Astrocyte (in vitro differentiated cells and primary cell): ENCODE measurements at places on chromosomes 2 and 18.
A peak's percentile ranks its signal among the peaks of the same experiment; 100 is the strongest.

DNA sequence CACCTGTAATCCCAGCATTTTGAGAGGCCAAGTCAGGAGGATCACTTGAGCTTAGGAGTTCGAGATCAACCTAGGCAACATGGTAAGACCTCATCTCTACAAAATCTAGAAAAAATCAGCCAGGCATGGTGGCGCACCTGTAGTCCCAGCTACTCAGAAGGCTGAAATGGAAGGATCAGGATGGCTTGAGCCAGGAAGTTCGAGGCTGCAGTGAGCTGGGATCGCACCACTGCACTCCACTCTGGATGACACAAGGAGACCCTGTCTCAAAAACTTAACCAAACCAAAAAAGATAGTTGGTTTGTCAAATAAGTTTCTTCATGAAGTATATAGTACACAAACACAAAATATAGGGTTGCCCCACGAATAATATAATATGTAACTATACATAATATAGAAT lies 197.6 kb downstream of the DPP4 start:
- no peak for DNase-seq

- DNase-seq: no peak
Measured at GRCh38 chr2:106685180-106685897, 198.2 kb downstream of the CD8B2 start.

DNA sequence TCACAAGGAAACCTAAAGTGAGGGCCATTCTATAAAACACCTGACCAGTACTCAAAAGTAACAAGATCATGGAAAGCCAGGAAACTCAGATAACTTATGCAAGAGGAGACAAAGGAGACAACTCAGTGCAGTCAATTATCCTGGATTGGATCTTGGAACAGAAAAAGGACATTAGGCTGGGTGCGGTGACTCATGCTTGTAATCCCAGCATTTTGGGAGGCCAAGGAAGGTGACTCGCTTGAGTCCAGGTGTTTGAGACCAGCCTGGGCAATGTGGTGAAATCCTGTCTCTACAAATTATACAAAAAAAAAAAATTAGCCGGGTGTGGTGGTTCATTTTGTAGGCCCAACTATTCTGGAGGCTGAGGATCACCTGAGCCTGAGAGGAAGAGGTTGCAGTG lies 424.5 kb upstream of the SPRED2 start:
- DNase-seq: no peak

GRCh38 chr18:21099442-21099841 lies 12.2 kb downstream of the ROCK1 start:
- DNase-seq: no peak

DNA sequence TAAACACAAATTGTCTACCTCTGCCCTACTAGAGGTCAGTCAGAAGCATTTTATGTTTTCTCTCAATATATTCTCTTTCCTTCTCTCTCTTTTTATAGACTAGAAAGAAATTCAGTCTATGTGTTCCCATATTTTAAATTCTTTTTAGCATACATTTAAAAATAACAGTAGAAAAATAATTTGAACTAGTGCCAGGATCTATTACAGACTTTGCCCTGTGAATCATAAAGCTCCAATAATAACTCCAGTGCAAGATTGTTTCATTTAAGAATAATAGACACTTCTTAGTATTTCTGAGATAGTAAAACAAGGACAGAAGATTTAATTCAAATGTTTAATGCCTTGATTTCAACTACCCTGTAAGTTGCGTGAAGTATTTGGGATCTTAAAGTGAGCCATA lies 60.1 kb downstream of the ITGB6 start:
- DNase-seq: no peak

DNA sequence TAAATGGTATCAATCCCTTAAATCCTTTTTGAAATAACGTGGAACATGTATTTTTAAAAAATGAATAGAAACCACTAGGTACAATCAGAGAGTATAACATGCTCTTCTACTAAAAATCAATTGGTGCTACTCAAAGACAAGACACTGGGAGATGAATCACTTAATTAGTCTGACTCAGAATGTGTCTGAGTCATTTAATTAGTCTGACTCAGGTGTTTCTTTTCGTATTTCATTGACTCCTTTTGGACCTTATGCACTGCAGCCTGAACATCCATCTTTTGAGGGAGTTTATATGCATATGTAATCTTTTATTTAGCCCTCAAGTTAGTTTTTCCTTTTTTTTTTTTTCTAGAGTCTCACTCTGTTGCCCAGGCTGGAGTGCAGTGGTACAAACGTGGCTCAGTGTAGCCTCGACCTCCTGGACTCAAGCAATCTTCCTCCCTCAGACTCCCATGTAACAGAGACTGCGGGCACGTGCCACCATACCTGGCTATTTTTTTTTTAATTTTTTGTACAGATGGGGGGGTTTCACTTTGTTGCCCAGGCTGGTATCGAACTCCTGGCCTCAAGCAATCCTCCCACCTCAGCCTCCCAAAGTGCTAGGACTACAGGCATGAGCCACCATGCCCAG lies 26.5 kb downstream of the PPP4R3B start:
- peak; percentile 49 for DNase-seq

GRCh38 chr2:177320596-177320995 lies 56.1 kb upstream of the NFE2L2 start:
- DNase-seq: no peak

DNA sequence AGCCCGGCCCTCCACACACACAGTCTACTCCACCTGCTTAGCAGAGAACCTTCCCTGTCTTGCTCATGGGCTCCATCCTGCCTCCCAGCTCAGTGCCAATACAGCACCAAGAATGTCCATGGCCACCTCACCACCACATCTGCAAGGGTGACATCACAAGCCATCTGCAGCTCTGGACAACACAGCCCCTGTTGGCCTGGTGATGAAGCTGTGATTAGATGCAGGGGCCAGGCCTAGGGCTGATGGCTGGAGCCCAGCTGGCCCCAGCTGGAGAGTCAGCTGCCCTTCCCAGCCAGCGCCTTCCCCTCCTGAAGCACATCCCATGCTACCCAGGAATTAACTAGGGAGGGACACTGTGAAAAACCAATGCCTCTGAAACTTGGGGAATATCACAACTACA lies 91.1 kb downstream of the TTC32 start:
- DNase-seq: no peak

GRCh38 chr18:12408247-12408869 lies 629 bp downstream of the PRELID3A start:
- DNase-seq: peak; percentile 42

- peak; percentile 53 for DNase-seq
Measured at GRCh38 chr2:39546937-39547336, 109.9 kb upstream of the MAP4K3 start.

DNA sequence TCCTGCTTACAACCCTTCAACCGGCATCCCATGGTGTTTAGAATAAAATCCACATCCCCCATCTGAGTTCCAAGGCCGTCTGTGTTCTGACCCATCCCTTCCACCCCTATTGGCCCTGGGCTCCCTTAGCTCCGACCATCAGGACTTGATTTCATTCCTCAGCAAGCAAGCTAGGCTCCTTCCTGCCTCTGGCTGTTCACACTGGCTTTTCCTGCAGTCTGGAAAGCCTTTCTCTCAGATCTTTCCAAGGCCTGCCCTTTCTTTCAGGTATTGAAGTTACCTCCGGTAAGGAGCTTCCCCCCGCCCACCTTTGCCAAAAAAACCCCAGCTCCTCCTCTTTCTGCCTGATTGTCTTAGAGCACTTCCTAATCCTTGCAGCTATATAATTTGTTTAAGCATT lies 86.8 kb downstream of the CLIP4 start:
- DNase-seq: no peak

GRCh38 chr18:39862341-39862740 lies 2092.7 kb upstream of the PIK3C3 start:
- DNase-seq: no peak

GRCh38 chr2:70103531-70104061 lies 16.3 kb downstream of the PCBP1 start:
- DNase-seq: no peak

- no peak for DNase-seq
Measured at GRCh38 chr2:235542733-235543127, 48.9 kb downstream of the AGAP1 start.

- no peak for DNase-seq
Measured at GRCh38 chr2:55780697-55781096, 87.1 kb upstream of the PNPT1 start.

GRCh38 chr2:71807581-71808451 lies 339.8 kb downstream of the CYP26B1 start:
- no peak for DNase-seq

- no peak for DNase-seq
Measured at GRCh38 chr2:80058562-80058961, 246.0 kb downstream of the LRRTM1 start.

- DNase-seq: peak; percentile 26
Measured at GRCh38 chr2:158004126-158004764, 97.4 kb upstream of the UPP2 start.

- no peak for DNase-seq
Measured at GRCh38 chr2:40359811-40360210, 92.1 kb downstream of the SLC8A1 start.

DNA sequence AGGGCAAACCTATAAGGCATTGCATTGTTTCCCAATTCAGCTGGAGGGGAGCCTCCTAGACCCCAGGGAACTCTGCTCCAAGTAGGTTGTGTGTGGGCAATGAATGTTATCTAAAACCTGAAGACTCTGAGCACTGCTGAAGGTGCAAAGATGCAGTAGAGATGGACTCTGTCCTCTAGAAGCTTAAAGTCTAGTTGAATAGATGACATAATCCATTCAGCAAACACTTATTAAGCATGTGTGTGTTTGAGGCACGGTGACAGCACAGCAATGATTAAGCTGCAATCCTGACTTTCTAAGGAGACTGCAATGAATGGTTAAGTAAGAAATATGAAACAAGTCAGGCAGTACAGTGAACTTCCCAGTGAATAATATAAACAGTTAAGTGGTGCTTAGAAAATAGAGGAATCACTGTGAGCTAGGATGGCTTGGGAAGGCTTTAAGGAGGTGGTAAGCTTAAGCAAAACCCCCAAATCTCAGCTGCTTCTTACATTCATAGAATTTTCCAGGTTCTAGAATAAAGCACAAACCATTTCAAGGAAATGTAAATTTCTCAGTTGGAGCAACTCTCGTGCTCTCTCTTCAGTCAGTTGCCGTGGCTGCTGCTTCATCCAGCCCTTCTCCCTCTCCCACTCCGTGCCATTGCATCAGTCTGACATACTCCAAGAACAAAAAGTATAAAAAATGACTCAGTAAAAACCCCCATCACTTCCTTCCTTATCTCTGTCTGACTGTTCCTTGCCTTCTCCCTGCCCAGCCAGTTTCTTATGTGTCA lies 19.1 kb downstream of the MXD1 start:
- DNase-seq: peak; percentile 86

- peak; percentile 31 for DNase-seq
Measured at GRCh38 chr2:45577441-45577840, 33.6 kb downstream of the SRBD1 start.

DNA sequence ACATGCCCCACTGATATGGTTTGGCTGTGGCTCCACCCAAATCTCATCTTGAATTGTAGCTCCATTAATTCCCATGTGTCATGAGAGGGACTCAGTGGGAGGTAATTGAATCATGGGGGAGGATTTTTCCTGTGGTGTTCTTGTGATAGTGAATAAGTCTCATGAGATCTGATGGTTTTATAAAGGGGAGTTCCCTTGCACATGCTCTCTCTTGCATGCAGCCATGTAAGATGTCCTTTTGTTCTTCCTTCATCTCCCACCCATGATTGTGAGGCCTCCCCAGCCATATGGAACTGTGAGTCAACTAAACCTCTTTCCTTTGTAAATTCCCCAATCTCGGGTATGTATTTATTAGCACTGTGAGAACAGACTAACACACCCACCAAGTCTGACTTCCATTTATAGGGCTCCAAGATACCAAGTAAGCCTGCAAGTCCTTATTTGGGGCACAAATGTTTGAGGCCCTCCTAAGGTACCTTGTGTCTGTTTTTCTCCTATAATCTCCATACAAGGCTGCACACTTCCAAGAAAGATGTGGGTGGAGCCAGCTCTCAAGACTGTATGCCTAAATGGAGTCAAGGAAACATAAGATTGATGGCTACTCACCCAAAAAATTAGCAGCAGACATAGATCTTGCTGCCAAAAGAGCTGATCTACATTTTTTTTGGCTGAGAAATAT lies 364.7 kb downstream of the TXNL1 start:
- no peak for DNase-seq

- DNase-seq: peak; percentile 94
Measured at GRCh38 chr2:10405448-10405847, 42.7 kb downstream of the ODC1 start.

DNA sequence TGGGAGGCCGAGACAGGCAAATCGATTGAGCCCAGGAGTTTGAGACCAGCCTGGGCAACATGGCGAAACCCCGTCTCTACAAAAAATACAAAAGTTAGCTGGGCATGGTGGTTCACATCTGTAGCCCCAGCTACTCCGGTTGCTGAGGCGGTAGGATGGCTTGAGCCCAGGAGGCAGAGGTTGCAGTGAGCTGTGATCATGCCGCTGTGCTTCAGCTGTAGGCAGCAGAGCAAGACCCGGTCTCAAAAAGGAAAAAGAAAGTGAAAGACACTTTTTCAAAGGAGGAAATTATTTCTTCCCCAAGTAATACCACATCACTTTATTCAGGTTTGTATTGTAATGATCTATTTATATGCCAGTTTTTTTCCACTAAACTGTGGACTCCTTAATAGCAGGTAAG lies 35.7 kb upstream of the TAF4B start:
- no peak for DNase-seq

DNA sequence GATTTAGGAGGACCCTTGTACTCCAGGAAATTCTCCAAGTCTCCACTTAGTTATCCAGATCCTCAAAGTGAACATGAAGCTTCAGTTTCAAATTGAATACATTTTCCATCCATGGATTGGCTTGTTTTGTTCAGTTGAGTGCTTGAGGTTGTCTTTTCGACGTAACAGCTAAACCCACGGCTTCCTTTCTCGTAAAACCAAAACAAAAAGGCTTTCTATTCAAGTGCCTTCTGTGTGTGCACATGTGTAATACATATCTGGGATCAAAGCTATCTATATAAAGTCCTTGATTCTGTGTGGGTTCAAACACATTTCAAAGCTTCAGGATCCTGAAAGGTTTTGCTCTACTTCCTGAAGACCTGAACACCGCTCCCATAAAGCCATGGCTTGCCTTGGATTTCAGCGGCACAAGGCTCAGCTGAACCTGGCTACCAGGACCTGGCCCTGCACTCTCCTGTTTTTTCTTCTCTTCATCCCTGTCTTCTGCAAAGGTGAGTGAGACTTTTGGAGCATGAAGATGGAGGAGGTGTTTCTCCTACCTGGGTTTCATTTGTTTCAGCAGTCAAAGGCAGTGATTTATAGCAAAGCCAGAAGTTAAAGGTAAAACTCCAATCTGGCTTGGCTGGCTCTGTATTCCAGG lies at the start of gene CTLA4:
Gene CTLA4, plus strand, starts transcription at position 211 of the 640 bp plus-strand sequence. Its CDS starts 172 bp downstream, at position 383.
- DNase-seq: no peak

GRCh38 chr2:41042343-41042742 lies 590.5 kb upstream of the SLC8A1 start:
- no peak for DNase-seq

GRCh38 chr2:149261692-149262091 lies 68.7 kb upstream of the LYPD6 start:
- no peak for DNase-seq

DNA sequence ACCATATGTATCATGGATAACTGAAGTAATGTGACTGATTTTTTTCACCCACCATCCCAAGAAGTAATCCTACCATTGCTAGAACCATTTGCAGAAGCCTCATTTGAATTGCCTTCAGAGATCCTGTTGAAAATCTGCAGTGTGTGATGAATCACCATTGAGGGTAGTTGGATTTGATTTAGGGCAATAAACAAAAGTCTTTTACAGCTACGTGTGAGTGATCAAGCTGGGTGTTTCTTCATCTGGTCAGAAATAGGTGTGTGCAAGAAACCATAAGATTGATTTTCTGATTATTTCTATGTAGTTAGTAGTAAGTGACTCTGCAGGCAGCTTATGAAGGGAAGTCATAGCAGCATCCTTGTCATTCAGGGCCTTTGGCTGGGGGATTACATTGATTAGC lies 159.6 kb downstream of the MGAT5 start:
- peak; percentile 47 for DNase-seq
